ENCODE measurements at places on chromosomes 5 and 9. TPM values are rescaled to one million over a fixed set of nuclear protein-coding genes. Genes with fewer than 3 reads are reported as not detected.

DNA sequence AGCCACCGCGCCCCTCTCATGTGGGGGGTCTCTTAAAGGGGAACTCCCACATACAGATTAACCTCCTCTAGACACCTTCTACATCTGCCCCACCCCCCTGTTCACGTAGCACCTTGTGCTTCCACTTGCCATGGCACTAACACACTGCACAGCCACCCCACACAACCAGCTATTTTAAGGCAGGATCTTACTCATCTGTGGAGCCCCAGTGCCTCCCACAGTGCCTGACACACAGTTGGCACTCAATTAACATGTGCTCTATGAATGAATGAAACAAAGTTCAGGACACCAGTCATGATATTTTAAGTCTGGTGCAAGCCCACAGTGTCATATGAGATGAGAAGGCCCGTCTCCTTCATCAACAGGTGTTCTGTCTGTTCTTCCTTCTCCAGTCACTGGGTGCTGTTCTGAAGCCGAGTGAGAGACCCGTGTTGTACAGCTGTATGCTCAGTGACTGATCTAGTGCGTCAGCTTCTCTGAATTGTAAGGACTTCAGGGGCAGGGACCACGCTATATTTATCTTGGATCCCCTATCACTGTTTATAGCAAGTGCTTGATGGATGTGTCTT lies 149.1 kb downstream of the TLE1 start:
- DNase-seq, result no peak

DNA sequence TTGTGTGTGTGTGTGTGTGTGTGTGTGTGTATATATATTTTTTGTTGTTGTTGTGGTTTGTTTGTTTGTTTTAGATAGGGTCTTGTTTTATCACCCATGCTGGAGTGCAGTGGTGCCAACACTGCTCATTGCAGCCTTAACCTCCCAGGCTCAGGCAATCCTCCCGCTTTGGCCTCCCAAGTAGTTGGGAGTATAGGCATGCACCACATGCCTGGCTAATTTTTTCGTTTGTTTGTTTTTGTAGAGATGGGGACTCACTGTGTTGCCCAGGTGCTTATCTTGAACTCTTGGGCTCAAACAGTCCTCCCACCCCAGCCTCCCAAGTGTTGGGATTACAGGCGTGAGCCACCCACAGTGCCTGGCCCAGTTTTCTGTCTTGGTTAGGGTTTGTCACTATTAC lies 77.3 kb downstream of the GAPVD1 start:
- DNase-seq, result no peak

TYRP1 gene
- 1,258 TPM for total RNA-seq

GRCh38 chr5:142316051-142316450 lies 8.8 kb downstream of the SPRY4 start:
- DNase-seq, result peak; percentile 66

GRCh38 chr9:77779010-77779409 lies 130.9 kb upstream of the GNA14 start:
- no peak for DNase-seq

STC2 gene
- 0.13 TPM for total RNA-seq

- DNase-seq, result peak; percentile 98
Measured at GRCh38 chr5:78568212-78568611, 80.4 kb downstream of the LHFPL2 start.

CENPK gene
- total RNA-seq, result 28.2 TPM

DNA sequence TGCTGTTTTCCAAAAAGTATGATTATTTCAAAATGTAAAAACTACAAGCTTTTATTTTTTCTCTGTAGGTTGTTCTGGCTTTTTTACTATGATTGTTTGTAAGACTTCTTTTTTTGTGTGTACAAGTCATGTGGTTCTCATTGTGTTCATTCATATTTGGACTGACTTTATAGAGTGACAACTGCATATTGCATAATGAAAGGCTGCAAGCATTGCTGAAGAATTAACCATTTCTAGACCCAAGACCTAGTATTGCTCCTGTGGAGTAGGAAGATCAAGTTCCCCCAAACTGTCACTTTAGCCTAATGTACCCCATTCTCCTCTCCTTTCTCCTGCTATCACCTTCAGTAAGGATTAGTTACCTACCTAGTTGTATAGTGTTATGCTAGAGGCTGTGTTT lies 10.0 kb downstream of the MAP1B start:
- DNase-seq, result no peak

GRCh38 chr5:1881731-1882336 lies 891 bp downstream of the IRX4 start:
- DNase-seq, result no peak

DNA sequence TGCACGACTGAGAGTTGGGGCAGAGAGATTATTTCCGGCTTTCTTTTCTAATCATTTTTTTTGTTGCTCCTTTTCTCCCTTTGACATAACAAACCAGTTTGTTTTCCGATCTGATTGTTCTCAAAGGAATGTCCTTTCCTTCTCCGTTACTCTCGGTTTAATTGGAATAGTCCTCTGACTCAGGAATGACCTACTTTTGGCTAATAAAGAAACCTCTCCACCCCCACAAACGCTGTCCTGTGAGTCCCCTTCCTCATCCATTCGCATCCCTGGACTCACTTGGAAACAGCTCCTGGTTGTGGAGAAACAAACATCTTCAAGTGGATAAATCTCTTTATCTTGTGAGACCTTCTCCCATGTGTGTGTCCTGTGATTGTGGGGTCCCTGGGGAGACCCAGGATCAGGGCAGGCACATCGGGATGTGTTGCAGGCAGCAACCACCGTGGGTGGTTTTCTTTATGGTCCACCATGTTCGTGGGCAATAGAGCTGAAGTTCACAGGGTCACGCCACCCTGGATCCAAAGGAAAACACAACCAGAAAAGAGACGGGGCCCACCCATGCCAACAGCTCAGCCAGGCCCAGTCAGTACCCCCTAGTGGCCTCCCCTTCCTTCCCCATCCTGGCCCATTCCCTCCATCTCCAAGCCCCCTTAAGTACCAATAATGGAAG lies 45.2 kb upstream of the NEK6 start:
- DNase-seq, result no peak

DNA sequence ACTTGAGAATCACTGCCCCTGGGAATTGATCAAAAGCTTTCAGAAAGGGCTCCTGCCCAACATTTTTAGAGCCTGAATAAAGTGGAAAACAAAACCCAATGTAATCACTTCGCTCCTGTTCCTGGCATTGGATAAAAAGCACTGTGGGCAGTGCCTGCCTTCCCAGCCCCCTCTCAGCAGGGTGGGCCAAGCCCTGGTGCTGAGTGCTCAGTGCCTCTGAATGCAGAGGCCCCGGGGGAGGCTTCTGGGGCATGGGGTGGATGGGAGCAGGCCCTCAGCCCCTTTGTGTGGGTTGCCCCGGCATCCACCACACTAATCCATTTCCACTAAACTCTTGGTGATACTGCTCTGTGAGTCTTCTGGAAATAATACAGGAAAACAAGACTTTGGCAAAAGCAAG lies 55.6 kb downstream of the CFAP90 start:
- DNase-seq, result no peak

DNA sequence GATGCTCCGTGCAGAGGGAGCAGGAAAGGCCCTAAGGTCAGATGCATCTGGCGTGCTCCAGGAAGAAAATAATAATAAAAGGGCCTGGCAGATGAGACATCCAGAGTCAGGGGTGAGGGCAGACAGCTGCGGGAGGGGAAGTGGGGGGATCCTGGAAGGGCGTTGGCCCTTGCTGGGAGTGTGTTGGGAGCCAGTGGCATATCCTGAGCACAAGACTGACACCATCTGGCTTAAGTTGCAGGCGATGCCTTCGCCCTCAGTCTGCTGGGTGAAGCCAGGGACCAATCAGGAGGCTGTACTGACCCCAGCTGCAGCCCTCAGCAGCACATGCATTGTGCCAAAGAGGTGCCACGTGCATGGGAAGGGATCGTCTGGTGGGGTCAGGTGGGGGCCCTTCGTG lies 3.8 kb downstream of the OR2V2 start:
- DNase-seq, result peak; percentile 56

- DNase-seq, result no peak
Measured at GRCh38 chr5:169764018-169764378, 126.9 kb downstream of the DOCK2 start.
